Liver (tissue), 10 donors: ENCODE measurements at places on chromosomes 16 and 17. TPM values are rescaled to one million over a fixed set of nuclear protein-coding genes. Genes with fewer than 3 reads are reported as not detected.

- no peaks in the 10 kb centered on the region for H3K36me3 ChIP-seq
- H3K4me3 ChIP-seq: peak within 1 kb of the TSS; percentile 87
- H3K4me1 ChIP-seq: no peaks in the 10 kb centered on the region
- peak; percentile 73 for DNase-seq
Measured at GRCh38 chr16:381789-382717, at the start of gene PGAP6. Gene PGAP6, minus strand, starts transcription at chr16:381978. Its CDS starts 157 bp downstream, at chr16:381821.

DNA sequence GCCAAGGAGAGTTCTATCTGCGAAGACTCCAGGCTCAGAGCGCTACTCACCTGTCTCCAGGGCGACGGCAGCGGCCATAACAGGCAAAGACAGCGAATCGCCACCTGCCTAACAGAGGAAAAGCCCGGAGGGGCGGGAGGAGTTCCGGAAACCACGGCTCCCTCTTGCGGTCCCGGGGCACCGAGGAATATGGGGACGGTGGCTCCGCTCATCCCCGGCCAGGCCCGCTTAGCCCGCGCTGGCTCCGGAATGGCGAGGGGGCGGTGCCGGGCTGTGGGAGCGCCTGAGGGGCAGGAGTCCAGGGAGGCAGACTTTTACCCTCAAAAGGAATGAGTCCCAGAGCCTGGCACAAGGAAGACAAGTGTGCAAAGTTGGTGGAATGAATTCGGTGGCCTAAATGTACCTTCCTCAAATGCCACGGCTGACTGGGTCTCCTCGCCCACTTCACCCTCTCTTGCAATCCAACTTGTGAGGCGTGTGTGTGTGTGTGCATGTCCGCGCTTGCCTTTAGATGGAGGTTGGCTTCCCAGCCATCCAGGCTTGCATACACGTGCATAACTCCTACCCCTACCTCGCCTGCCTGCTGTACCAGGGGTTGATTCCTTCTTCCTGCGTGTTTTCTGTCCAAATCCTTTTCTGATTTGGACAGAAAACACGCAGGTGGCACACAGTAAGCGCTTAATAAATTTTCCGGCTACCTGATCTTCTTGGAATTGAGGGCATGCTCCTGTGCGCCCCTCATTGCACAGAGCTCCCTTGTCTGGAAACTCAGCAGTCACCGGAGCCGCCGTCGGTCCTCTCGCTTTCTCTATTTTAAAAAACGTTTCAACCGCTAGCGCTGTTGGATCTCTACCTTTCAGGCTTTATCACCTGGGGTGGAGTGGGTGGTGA, 3.5 kb downstream of the C17orf100 start:
- H3K27me3 ChIP-seq: no peaks in the 10 kb centered on the region
- DNase-seq: no peak
- H3K27ac ChIP-seq: no peak overlapping the region

GRCh38 chr16:81778861-81779535, at the start of gene PLCG2:
Gene PLCG2, plus strand, starts transcription at chr16:81779291. Its CDS starts 6,699 bp downstream, at chr16:81785990.
- no peaks in the 10 kb centered on the region for H3K4me1 ChIP-seq
- H3K27me3 ChIP-seq: no peaks in the 10 kb centered on the region
- peak within 1 kb of the TSS; percentile 19 for H3K27ac ChIP-seq

GRCh38 chr17:19502517-19502916, 31.1 kb upstream of the SLC47A1 start:
- no peak overlapping the region for H3K27ac ChIP-seq
- H3K4me3 ChIP-seq: no peak overlapping the region
- no peaks in the 10 kb centered on the region for H3K4me1 ChIP-seq
- H3K27me3 ChIP-seq: no peaks in the 10 kb centered on the region
- H3K36me3 ChIP-seq: no peaks in the 10 kb centered on the region

DNA sequence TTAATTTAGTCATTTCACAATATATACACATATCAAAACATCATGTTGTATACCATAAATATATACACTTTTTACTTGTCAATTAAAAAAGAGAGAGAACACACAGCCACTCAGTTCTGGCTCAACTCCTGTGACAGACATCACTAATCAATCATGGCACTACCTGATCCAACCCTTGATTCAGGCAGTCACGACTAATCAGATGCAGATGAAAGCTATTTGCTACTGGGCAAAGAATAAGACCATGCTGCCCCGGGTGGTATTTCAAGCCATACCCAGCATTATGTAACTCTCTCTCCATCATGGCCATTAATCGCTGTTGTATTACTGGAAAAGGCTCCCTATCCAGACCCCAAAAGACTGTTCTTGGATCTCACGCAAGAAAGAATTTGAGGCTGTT, 345.7 kb downstream of the HAPSTR1 start:
- H3K4me3 ChIP-seq: no peak overlapping the region
- H3K4me1 ChIP-seq: no peaks in the 10 kb centered on the region
- DNase-seq: no peak
- H3K27me3 ChIP-seq: no peaks in the 10 kb centered on the region

DNA sequence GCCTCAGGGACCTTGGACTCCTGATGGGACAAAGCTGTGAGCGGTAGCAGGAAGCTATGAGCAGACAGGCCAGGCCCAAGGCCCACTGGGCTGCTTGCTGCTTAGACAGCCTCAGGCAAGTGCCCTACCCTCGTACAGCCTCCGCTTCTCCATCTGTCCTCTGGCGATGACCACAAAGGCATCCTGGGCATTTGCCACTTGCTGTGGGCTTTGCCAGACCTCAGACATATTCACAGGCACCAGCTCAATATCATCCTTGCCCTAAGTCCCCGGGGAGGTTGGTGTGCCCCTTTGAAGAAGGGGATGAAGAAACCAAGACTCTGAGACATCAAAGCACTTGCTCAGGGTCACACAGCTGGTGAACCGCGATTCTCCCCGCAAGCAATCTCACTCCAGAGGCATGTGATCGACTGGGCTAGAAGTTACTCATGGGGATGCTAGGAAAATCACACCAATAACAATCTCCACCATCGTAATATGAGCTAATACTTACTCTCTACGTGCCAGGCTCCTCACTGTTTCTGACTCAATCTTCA, 21.7 kb downstream of the PPL start:
- no peaks in the 10 kb centered on the region for H3K27me3 ChIP-seq
- H3K4me3 ChIP-seq: no peak overlapping the region
- no peak overlapping the region for H3K27ac ChIP-seq
- H3K4me1 ChIP-seq: peaks cover 18% of the 10 kb centered on the region

GRCh38 chr16:19463468-19464315, 46.0 kb downstream of the TMC5 start:
- no peak overlapping the region for H3K27ac ChIP-seq
- no peaks in the 10 kb centered on the region for H3K4me1 ChIP-seq
- no peaks in the 10 kb centered on the region for H3K27me3 ChIP-seq
- no peaks in the 10 kb centered on the region for H3K36me3 ChIP-seq
- no peak for DNase-seq

GRCh38 chr16:80065541-80065940, 465.0 kb upstream of the MAF start:
- no peak for DNase-seq
- no peak overlapping the region for H3K4me3 ChIP-seq
- no peak overlapping the region for H3K27ac ChIP-seq
- no peaks in the 10 kb centered on the region for H3K36me3 ChIP-seq
- no peaks in the 10 kb centered on the region for H3K27me3 ChIP-seq

DNA sequence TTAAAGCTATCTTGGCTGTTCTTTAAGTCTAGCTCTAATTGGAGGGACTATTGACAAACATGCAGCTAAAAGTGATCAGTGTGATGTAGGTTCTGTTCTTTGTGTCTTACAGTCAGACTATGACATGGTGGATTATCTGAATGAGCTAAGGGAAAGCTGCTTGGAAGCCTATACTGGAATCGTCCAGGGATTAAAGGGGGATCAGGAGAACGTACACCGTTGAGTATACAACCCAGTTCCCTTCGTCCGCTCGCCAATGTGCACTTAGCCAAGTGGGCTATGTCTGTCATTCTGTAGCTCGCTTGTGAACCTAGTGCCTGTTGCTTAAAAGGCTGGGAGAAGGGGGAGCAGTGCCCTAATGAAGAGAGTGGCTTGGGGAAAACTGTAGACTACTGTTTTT, 15.8 kb upstream of the TBKBP1 start:
- peaks cover 83% of the 10 kb centered on the region for H3K36me3 ChIP-seq
- H3K4me1 ChIP-seq: no peaks in the 10 kb centered on the region
- no peaks in the 10 kb centered on the region for H3K27me3 ChIP-seq
- DNase-seq: no peak
- H3K27ac ChIP-seq: no peak overlapping the region

SULT1A4 gene
- total RNA-seq: 4.1 TPM

GRCh38 chr16:1278477-1278876, 22.6 kb downstream of the TPSD1 start:
- H3K4me1 ChIP-seq: no peaks in the 10 kb centered on the region
- no peaks in the 10 kb centered on the region for H3K36me3 ChIP-seq
- H3K27me3 ChIP-seq: no peaks in the 10 kb centered on the region

DNA sequence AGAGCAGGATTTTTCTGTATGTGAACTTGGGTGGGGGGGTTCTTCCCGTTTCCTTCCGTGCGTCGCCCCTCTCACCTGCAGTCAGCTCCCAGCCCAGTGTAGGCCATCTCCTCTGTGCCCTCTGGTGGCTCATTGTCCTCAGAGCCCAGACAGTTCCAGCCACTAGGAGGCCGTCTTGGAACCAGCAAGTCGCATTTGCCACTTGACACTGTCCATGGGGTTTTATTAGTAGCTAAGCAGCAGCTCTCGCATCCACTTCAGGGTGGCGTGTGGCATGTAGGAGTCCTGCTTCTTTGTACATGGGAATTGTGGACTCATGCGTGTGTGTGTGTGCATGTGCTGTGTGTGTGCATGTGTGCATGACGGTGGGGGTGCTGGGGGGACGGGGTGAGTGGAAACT, 74.0 kb downstream of the SEC14L1 start:
- H3K27ac ChIP-seq: no peak overlapping the region
- no peaks in the 10 kb centered on the region for H3K4me1 ChIP-seq
- peaks cover 5% of the 10 kb centered on the region for H3K36me3 ChIP-seq
- no peak overlapping the region for H3K4me3 ChIP-seq

MT4 gene
- not detected for total RNA-seq

GRCh38 chr17:9668517-9668916, 23.2 kb downstream of the USP43 start:
- H3K27ac ChIP-seq: no peak overlapping the region
- no peak for DNase-seq
- no peak overlapping the region for H3K4me3 ChIP-seq

DPH1 gene
- 24.6 TPM for total RNA-seq

DNA sequence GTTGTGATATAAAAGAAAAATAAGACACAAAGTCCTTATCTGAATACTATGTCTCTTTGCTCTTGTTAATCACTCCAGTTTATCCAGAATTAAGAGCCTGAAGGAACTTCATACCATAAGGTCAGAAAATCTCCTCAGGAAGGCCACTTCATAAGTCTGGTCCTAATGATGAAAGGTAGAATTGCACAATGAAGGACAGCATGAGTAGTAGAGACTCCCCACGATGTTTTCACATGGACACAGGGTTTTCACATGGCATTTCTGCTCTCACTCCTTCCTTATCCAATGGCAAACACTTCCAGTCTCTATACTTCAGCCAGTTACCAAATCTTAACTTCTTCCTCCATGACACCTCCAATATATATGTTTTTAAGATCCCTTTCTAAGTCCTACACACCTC, 10.2 kb upstream of the C17orf78 start:
- H3K27ac ChIP-seq: no peak overlapping the region
- no peak overlapping the region for H3K4me3 ChIP-seq
- no peaks in the 10 kb centered on the region for H3K27me3 ChIP-seq
- no peaks in the 10 kb centered on the region for H3K36me3 ChIP-seq
- H3K4me1 ChIP-seq: peaks cover 8% of the 10 kb centered on the region

DNA sequence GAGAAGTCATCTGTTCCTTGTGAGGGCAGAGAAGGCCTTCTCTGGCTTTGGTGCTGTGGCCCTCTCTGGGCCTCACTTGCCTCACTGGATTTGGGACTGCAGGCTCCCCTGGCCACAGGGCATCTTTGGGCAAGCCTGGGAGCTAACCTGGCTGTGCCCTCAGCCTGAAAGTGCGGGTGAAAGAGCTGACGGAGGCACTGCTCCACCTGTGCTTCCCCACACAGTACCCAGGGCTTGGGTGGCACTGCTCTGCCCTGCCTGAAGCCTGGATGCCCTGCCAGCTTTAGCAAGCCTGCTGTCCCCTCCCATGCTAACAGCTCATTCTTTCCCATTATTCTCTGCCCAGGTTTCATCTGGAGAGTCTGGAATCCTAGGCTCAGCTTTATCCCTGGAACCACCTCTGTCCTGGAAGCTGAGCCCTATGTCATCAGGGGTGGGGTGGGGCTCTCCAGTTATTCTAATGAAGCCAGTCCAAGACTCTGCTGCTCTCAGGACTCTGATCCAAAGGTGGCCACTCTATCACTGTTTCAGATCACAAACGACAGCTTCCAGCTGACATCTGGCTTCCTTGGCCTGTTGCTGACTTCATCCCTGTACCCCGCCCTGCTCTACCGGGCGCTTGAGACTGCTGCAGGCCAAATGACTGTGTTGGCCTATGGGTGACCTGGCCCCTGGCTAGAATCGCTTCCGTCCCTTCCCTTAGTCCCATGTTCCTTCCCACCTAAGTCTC, 29.3 kb downstream of the HIC1 start:
- H3K4me3 ChIP-seq: no peak overlapping the region
- DNase-seq: no peak
- peaks cover 22% of the 10 kb centered on the region for H3K4me1 ChIP-seq
- no peaks in the 10 kb centered on the region for H3K27me3 ChIP-seq
- H3K36me3 ChIP-seq: peaks cover 8% of the 10 kb centered on the region
- H3K27ac ChIP-seq: peak overlapping the region; percentile 79

PDILT gene
- total RNA-seq: not detected

DNA sequence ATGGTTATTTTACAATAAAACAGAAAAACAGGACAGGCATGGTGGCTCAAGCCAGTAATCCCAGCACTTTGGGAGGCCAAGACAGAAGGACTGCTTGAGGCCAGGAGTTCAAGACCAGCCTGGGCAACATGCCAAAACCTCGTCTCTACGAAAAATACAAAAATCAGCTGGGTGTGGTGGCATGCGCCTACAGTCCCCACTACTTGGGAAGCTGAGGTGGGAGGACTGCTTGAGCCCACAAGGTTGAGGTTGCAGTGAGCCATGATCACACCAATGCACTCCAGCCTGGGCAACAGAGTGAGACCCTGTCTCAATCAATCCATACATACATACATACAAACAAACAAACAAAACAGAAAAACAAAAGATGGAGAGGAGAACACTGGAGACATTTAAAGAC, 45.6 kb downstream of the USP31 start:
- H3K36me3 ChIP-seq: no peaks in the 10 kb centered on the region
- peaks cover 8% of the 10 kb centered on the region for H3K4me1 ChIP-seq
- no peak overlapping the region for H3K4me3 ChIP-seq
- H3K27me3 ChIP-seq: no peaks in the 10 kb centered on the region
- peak overlapping the region; percentile 92 for H3K27ac ChIP-seq

KRTAP29-1 gene
- not detected for total RNA-seq

RNF151 gene
- not detected for total RNA-seq

ARHGDIG gene
- total RNA-seq: not detected

C16orf89 gene
- not detected for total RNA-seq

- H3K27me3 ChIP-seq: no peaks in the 10 kb centered on the region
- H3K4me3 ChIP-seq: no peak overlapping the region
- peaks cover 14% of the 10 kb centered on the region for H3K4me1 ChIP-seq
- DNase-seq: no peak
- no peak overlapping the region for H3K27ac ChIP-seq
Measured at GRCh38 chr17:39054111-39054645, 87.0 kb upstream of the FBXO47 start.

SDR42E2 gene
- total RNA-seq: not detected

GRCh38 chr17:40194821-40195220, 17.6 kb downstream of the RAPGEFL1 start:
- H3K36me3 ChIP-seq: peaks cover 3% of the 10 kb centered on the region
- peaks cover 4% of the 10 kb centered on the region for H3K4me1 ChIP-seq
- H3K4me3 ChIP-seq: no peak overlapping the region
- DNase-seq: no peak
- H3K27me3 ChIP-seq: no peaks in the 10 kb centered on the region

CA5A gene
- 66.8 TPM for total RNA-seq

- H3K4me3 ChIP-seq: no peak overlapping the region
- H3K27me3 ChIP-seq: no peaks in the 10 kb centered on the region
- peaks cover 3% of the 10 kb centered on the region for H3K4me1 ChIP-seq
- no peak for DNase-seq
- H3K36me3 ChIP-seq: no peaks in the 10 kb centered on the region
- peak overlapping the region; percentile 15 for H3K27ac ChIP-seq
Measured at GRCh38 chr16:54265575-54266107, 20.9 kb downstream of the IRX3 start.
